ENCODE measurements at places on chromosomes 6 and 20.
A peak's percentile ranks its signal among the peaks of the same experiment; 100 is the strongest.

DNA sequence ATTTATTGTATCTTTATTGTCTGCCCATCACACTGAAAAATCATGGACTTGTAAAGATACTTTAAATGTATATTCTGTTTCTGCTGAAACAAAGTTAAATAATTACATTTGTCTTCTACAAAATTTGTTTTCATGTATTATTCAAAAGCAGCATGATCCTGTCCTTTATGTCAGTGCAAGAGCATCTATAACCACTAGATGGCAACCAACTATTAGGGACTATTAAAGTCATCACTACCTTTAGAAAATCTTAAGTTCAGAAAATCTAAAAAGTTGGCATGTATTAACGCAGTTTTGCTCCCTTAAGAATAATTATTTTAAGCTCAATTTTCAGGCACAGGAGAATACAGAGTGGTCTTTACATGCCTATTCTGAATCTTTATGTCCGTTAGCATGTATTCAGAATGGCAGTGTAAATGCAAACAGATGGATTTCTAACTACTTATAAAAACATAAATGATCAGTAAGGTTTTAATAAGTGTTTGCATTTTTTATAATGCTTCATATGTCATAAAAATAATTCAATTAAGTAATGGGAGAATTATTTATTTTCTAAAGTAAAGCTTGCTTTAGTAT is 17.8 kb downstream of the TMEM30A start:
- DNase-seq: peak; percentile 26

- DNase-seq: no peak
These were observed 263.5 kb downstream of the CBLN4 start for GRCh38 chr20:55741801-55742200.

DNA sequence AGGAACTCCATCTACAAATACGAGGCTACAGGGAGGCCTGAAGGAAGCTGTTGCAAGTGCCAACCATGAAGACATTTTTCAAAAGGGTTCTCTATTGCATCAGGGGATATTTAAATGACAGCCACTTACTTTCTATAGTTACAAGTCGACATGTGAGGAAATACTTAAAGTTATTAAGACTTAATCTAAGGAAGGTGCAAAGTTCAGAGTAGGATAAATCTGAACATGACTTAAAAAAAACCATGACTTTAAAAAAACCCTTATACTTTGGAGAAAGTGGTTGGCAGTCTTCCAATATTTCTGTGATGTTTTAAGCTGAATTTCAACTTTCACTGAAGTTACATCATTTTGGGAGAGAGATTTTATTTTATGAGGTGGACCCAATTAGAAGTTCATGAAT is 56.3 kb upstream of the EMILIN3 start:
- no peak for DNase-seq

- DNase-seq: no peak
These were observed 180.0 kb upstream of the RREB1 start for GRCh38 chr6:6927521-6928361.

DNA sequence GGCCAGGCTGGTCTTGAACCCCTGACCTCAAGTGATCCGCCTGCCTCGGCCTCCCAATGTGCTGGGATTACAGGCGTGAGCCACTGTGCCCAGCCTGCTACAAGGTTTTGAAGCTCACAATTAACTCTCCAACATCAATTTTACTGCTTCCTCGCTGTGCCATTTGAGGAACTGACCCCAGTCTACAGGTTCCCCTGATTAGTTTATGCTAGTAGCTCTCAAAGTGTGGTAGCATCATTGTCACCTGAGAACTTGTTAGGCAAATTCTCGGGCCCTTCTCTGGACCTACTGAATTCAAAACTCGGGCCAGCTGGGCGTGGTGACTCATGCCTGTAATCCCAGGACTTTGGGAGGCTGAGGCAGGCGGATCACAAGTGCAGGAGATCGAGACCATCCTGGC is 49.4 kb downstream of the MCUR1 start:
- no peak for DNase-seq

- no peak for DNase-seq
These were observed 73.9 kb upstream of the DUSP22 start for GRCh38 chr6:218153-219018.

- DNase-seq: no peak
These were observed 25.1 kb upstream of the SLC17A3 start for GRCh38 chr6:25899123-25899522.

GRCh38 chr6:134347885-134348805 is 30.2 kb upstream of the SGK1 start:
- no peak for DNase-seq

GRCh38 chr6:62805431-62805830 is 405.8 kb upstream of the FKBP1C start:
- no peak for DNase-seq

DNA sequence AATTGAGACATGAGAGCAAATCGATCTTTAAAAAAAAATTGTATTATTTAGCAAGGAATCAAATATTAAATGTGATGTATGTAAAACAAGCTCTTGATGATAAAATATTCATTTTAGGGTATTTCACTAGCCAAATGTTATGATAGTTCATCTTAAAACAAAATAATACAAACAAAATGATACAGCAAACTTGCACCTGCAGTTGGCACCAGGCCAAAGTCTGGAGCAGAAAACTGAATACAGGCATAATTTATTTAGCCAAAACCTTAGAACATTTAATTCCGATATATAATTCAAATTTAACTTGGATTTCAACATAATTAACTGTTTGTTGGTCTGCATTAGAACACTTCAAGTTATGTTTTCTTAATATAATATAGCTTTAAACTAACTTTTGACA is 60.9 kb downstream of the EPHA7 start:
- DNase-seq: no peak

DNA sequence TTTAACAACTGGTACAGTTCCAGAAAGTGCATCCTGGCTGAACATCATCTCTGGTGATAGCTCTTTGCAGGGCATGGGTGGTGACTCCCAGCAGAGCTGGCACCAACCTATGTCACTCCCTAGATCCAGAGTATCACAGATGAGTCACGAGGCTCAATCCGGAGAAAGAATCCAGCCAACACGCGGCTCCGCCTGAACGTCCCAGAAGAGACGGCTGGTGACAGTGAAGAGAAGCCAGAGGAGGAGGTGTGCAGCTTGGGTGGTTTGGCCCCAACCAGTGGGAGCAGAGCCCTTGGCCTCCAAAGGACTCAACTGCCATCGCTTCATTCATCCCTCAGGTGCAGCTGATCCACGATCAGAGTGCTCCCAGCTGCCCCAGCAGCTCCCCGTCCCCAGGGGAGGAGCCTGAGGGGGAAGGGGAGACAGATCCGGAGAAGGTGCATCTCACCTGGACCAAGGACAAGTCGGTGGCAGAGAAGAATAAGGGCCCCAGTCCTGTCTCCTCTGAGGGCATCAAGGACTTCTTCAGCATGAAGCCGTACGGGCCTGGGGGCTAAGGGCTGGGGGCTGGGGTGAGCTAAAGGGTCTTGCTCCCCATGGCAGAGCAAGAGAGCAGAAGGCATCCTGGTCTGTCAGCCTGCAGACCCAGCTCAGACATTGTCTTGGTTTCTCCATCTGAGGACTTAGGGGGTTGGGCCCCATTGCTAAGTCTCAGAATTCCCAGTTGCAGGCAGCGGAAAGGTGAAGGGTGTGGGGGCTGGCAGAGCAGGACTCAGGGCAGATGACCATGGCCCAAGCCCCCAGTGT is 27.2 kb downstream of the SLC12A5 start:
- no peak for DNase-seq

DNA sequence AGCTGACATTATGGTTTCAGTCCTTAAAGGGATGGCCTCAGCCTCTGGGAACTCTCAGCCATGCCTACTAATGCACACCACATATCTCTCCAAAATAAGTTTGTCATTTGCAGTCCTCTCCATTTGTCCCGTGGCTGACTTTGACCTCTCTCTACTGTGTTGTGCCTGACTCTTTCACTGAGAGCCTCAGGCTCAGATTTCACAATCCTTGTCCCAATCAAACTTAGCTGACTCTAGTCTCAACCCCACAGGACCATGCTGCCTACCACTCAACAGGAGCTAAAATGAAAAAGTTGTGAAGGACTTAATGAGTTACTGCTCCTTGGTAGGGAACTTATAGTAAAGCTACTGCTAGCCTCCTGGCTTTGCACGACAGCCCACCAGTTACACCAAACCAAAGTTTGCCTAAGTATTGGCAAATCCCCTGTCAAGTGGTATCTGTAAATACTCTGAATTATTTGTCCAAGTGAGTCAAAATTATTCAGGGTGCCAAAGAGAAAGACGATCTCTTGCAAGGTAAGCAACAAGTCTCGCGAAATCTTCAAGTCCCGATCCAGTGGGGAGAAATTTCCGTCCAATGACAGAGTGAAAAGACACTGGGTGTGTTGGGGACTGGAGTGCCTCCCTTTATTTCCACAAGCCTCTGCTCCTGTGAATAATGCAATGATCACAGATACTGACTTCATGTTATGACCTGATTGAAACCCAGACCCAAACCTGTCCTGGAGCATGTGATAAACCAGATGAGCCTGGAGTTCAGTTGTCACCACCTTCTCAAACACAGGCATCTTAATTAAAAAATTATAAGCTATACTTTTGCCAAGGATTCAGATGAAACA is 124.4 kb upstream of the FOXQ1 start:
- no peak for DNase-seq

DNA sequence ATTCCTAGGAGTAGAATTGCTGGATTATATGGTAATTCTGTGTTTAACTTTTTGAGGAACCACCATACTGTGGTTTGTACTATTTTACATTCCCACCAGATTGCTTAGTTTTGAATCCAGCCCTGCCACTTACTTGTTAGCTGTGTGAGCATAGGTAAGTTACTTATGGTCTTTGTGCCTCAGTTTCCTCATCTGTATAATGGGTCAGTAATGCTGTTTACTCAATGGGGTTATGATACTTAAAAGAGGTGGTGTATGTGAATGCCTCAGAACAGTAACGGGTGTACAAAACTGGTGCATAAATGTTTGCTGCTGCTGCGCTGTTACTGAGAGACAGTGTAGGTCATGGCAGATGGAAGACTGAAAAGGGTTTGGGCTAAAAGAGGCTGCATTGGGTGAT is 239.3 kb downstream of the NRN1 start:
- DNase-seq: no peak

GRCh38 chr6:155223646-155224451 is 40.0 kb upstream of the CLDN20 start:
- DNase-seq: no peak

- no peak for DNase-seq
These were observed 85.4 kb downstream of the SOX4 start for GRCh38 chr6:21678990-21679389.

GRCh38 chr6:83047065-83047754 is 18.4 kb downstream of the UBE3D start:
- no peak for DNase-seq

GRCh38 chr20:62215020-62215990 is 4.8 kb downstream of the HRH3 start:
- DNase-seq: no peak

DNA sequence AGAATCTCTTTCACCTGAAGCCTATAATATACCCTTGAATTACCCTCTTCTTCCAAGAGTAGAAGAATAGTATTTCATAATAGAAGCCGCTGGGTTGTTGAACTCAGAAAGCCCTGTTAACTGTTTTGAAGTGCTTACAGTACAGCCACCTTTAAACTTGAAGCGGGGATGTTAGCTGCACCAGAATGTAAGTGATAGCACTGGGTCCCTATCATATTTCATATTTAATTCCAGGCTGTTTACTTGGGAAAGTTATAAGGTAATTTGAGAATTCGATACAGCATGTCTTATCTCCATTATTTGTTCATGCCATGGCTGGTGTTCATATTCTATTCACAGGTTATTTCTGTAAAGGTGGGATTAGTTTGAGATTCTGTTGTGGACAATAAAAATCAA is 63.5 kb upstream of the VSTM2L start:
- DNase-seq: no peak

DNA sequence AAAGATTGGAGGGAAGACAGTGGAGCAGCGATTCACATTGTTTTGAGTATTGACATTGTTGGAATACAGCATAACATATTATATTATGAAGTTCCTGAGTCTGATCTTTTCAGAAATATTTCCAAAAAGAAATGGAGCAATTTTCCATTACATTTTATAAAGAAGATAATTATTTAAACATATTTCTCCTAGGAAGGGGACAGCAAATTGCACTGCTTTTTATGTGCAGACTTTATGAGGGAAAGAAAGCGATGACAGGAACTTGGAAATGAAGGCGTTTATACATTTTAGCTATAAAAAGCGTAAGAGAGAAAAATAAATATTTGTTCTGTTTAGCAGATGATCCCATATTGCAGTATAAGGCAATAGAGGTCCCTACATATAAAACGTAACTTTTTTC is 117.0 kb upstream of the EDN1 start:
- DNase-seq: no peak

GRCh38 chr6:69331886-69332285 is 464.9 kb downstream of the LMBRD1 start:
- no peak for DNase-seq

DNA sequence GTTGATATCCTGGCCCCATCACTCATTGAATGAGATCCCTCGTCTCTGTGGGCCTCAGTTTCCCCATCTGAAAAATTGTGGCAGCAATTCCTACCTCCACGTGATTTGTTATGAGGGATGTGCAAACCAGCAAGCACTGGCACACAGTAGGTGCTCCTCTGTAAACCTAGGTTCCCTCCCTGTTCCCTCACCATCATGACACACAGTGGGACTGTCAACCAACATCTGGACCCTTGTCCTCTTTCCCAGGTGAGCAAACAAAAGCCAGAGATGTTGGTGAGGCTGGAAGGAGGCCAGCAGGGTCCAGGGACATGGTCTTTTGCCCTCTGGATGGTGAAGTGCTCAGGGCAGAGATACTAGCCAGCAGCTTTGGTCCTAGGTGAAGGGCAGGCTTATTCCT is 26.1 kb downstream of the RSPO4 start:
- no peak for DNase-seq

DNA sequence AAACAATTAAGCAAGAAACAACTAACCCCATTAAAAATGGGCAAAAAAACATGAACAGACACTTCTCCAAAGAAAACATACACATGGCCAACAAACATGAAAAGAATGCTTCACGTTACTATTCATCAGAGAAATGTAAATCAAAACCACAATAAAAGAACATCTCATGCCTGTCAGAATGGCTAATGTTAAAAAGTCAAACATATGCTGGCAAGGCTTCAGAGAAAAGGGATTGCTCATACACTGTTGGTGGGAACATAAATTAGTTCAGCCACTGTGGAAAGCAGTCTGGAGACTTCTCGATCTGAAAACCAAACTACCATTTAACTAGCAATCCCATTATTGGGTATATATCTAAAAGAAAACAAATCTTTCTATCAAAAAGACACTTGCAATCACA is 217.5 kb downstream of the TINAG start:
- no peak for DNase-seq

DNA sequence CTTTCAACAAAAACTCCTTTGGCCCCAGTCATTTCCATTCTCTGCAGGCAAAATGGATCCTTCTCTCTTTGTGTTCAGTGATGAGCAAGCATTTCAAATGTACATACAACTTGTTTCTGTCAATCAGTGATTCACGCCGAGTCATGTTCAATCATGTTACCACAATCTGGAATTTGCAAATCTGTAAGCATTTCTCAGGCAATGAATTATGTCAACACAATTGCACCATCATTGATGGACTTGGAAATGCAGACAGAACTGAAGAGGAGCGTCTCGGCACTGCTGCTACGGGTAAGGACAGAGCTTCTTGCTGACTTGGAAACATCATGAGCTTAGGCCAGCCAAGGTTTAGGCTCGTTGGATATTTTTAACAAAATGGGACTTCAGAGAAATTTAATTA is 132.8 kb upstream of the AGPAT4 start:
- no peak for DNase-seq
